ENCODE measurements at places on chromosomes 5 and 9.

DNA sequence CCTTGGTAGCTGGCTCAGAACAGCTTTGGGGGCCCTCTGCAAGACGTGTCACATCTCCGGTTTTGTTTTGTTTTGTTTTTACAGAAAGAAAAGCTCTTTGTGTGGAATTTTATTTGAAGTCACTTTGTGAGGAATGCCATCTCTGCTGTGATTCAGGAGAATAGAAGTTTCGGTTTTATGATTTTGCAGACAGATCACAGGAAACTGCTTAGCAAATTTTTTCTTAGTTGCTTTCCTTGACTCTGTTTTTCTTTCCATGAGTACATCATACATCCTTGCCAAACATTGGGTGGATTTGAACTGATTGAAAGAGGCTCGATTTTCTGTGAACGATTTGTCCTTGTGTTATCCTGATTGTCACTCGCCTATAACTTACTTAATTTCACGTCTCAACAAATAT, 5.1 kb downstream of the SEMA5A start:
- DNase-seq = no peak

GRCh38 chr9:110583237-110583636, 3.7 kb upstream of the SVEP1 start:
- no peak for DNase-seq

DNA sequence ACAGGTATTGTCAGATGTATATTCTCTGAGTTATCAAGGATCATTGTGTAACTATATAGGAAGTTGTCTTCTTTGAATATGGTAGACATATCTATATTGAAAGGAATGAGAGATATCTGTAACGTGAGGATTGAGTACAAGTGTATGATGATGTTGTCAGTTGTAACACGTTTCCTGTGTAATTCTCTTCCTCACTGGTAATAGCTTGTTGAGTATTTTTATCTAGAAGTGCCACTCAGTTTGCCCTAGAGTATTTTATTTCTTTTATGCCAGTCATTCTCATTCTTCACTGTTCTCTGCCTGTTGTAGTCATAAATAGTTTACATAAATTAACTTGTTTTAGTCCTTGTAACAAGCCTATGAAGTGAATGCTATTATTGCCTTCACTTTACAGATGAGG, 172.1 kb downstream of the BAAT start:
- DNase-seq = no peak

DNA sequence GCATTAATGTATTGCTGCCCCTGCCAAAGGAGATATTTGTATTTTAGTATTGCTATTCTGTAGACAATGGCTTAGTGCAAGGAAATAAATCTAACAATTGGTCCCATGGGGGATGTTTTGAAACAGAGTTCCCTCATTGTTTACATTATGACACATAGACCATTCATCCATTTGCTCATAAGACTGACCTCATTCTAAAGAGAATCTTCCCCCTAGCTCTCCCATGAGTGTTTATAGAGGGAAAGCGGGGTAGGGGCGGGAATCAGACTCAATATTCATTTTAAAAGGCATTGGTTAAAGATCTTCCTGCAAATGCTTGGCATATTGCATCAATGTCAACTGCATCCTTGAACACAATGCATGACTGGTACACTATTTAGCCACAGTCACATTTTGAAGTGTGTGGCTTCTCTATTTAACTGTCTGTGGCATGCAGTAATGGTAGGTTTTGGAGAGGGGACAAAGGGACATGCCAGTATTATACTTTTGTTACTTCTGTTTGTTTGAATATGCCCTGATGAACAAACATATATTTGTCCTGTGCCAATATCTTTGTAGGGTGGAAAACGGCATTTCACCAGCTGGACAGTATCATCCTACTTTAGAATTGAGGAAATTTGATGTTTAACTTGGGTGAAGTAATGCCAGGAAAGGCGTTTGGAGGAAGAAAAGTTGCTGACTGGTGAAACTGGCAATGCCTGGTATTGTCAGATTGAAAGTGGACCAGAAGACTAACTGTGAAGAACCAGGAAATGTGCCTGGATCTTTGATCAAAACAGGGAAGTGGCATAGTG, 84.1 kb upstream of the MEGF10 start:
- DNase-seq = no peak

- no peak for DNase-seq
These were observed 1.3 kb upstream of the RNU6ATAC start for GRCh38 chr9:134165357-134166315.

GRCh38 chr9:78989031-78989658, 582.6 kb upstream of the TLE4 start:
- DNase-seq = no peak

DNA sequence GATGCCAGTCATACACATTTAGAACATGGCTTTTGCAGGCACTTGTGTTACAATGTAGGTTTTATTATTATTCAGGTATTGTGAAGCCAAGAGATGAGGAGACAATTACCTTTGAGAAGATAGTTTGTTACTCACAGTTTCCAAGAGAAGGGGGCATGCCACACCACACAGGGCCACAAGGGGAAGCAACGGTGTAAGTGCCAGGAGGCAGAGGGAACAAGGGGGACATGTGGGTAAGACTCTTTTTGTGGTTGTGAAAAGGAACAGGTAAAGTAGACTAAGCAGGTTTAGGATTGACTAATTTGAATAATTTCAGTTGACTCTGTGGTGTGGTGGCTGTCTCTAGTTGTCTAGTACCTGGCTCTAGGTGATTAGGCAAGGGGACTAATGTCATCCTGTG, 191.2 kb downstream of the TRPM6 start:
- DNase-seq = no peak

DNA sequence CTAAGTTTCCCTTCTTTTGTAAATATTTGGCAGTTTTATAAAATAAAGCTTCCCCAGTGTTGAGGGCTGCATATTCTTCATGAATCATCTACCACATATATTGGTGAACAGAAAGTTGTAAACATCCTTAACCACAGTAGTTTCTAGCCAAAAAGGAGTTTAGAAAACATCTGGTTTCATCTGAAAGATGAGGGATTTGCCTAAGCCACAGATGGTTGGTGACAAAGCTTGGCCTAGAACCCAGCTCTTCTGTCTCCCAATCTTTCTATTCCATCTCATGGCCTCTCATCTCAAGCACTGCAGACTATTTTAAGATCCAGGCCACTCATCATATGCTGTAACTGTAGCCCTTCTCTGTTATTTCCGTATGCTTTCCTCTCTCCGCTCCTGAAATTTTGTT, 232.3 kb upstream of the TRPM3 start:
- no peak for DNase-seq

GRCh38 chr5:79205965-79206364, 30.0 kb upstream of the JMY start:
- DNase-seq = no peak

DNA sequence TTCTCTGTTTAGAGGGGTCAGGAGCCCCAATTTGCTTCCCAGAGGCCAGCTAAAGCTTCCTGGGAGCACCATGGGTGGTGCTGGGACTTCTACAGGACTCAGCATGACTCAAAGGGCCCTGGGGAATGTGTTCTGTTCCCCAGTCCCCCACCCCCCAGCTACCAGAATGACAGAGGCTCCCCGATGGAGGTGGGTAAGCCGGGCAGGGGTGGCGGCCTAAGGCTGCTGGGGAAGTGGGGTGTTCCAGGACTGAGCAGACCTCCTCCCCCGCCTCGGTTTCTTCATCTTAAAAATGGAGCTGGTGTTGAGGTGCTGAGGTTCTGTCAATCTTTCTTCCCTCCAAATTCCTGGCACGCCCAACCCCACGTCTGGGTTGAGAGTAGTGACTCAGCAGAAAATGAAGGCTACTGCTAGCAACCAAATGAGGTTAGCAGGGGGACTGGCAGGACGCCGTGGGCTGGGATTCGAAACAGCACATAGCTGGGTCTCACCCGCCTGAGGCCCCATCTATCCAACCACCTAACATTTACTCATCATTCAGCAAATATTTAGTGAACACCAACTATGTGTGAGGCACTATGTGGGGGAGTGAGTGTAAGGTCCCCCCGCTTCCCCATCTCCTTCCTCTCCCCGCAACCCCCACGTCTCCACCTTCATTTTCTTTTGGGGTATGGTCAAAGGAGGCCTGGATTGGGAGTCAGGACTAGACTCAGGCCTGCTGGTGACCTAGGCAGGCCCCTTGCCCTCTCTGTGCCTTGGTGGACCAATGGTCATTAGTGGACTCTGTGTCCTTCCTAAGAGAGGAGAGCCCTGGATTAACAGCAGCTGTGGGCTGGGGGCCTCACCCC, 50.2 kb downstream of the C9orf50 start:
- DNase-seq = no peak
